Stimulated activated CD4-positive, alpha-beta T cell treated with anti-CD3 and anti-CD28 coated beads, TNF-alpha, amount 100 ng/mL, for 24 hours (primary cell): ENCODE measurements at places on chromosomes 7 and 10.
A peak's percentile ranks its signal among the peaks of the same experiment; 100 is the strongest.

GRCh38 chr10:95567903-95568630 is 6.9 kb upstream of the SORBS1 start:
- DNase-seq = no peak

- no peak for DNase-seq
Measured at GRCh38 chr10:62710182-62710581, 94.3 kb upstream of the ADO start.

DNA sequence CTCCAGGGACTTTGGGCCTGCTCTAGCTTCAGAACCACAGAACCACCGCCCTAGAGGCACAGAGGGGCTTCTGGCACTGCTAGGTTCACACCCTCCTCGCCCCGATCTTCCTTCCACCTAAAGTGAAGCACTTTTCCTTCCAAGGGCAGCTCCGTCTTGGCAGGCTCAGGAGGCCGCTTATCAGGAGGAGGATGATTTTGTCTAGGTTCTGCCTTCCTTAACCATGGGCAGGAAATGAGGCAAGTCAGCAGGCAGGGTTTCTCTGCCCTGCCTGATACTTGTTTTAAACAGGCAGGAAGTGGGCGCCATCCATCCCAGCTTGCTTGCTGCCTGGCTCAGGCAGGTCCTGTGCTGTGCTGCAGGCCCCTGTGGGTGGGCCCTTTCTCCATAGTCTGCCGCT is 8.3 kb upstream of the ATP6V0E2 start:
- DNase-seq = no peak

GRCh38 chr10:45147000-45147399 is 146.3 kb downstream of the ZNF22 start:
- DNase-seq = no peak

- no peak for DNase-seq
Measured at GRCh38 chr7:20403331-20403730, 72.6 kb downstream of the ITGB8 start.

DNA sequence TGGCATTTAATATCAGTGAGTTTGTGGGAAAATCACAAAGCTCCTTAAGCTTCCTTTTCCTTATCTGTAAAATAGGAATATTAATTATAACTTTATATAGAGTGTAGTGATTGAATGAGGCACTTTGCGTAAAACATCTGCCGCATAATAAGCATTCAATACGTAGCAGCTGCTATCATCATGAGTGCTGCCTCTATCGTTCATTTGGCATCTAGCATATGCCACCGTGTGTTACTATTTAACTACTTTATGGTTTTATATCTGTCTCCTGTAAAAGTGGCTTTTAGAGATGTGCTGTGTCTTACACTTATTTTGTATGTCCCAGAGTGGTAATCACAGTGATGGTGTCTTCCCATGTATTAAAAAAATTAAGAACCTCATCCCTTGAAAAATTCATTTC is 729.6 kb downstream of the SORCS3 start:
- no peak for DNase-seq

- no peak for DNase-seq
Measured at GRCh38 chr7:2106924-2107323, 125.8 kb downstream of the MAD1L1 start.

DNA sequence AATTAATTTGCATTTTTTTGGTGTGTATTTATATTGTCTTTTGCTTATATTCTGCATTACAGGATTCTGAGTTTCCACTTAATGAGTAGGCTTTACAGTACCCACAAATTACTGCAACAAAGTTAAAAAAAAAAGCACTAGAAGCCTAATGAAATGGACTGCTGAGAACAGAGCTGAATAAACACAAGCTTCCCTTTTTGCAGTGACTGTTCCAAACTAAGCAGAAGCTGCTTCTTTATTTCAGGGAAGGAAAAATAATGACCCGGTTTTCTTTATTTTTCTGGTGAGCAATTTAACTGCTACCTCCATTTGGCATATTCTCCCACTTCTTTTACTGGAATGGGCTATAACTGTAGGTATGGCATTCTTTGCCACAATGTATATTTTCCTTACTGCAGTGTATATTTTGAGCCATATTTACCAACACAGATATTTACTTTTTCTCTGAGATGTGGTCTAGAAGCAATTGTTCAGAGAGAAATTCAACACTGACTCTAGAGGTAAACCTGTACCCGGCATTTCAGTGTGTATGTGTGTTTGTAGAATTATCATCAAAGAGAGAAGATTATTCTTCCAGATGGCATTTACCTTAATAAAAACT is 56.9 kb downstream of the HDAC9 start:
- DNase-seq = no peak

- no peak for DNase-seq
Measured at GRCh38 chr10:25071227-25071626, 54.8 kb downstream of the THNSL1 start.

DNA sequence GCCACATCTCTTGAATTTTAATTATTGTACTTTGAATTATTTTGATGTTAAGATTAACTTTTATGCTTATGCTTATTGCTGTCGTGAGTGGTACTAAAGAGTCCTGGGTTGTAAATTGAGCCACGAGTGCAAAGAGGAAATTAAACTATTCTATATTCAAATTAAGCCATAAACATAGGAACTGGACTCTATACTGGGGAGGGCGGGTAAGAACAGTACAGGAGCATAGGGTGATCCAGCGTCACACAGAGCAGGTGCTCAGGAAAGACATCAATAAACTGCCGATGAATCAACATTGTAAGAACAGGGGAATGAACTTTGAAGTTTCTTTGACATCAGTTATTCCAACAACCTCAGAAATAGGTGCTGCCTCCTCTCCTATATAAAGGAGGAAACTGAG is 219.6 kb downstream of the CACNB2 start:
- DNase-seq = no peak

- no peak for DNase-seq
Measured at GRCh38 chr7:48094861-48095293, 5.8 kb downstream of the UPP1 start.

DNA sequence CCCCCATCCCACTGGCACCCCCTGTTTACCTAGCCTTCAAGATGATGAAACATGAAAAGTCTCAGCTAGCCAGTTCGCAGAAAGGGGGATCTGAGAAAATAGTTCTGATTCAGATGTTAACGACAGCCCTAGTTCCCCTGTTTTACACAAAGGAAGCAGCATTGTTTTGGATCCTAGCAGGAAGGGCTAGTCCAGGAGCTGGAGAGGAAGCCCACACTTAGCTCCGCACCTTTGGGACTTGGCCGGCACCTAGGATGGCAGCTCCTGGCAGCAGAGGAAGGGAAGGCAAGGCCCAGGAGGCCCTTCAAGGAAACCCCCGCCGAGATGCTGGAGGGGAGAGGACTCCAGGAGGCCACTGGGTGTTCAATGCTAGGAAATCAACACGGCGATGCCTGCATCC is 29.0 kb upstream of the MGMT start:
- no peak for DNase-seq

- no peak for DNase-seq
Measured at GRCh38 chr10:43759216-43759615, 110.5 kb upstream of the ZNF32 start.

DNA sequence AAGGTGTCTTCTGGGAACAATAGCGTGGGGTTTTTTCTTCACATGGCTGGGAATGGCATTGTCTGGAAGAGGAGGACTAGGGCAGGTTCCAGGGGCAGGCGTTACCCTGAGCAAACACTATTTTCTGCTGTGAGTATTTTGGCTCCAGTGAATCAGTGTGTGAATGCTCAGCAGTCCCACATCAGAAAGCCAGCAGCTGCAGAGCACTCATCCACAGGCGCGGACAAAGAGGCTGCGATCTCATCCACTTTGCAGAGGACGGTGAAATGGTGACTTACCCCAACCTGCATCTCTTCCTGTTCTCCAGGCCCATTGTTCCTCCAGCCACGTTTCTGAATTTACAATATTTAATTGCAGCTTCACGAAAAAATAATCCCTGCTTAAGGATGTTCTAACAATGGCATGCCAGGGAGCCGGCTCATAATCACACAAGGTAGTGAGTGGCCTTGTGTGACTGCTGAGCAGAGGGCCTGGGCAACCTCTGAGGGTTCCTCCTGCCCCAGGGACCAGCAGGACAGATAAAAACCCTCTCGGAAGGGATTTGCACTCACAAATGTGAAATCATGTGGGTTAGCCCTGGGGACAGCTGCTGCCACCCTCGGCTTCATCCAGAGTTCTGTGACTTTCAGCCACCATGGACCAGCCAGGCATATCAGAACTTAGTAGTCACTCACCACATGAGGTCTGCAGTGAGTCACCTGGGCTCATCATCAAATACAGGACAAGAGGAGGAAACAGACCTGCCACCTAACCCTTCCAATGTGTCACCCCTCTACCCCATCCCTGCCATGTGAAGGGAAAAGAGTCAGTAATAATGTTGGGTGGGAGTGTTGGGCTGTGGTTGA is 65.0 kb upstream of the EN2 start:
- no peak for DNase-seq

GRCh38 chr7:83643739-83644138 is 5.2 kb downstream of the SEMA3E start:
- no peak for DNase-seq

DNA sequence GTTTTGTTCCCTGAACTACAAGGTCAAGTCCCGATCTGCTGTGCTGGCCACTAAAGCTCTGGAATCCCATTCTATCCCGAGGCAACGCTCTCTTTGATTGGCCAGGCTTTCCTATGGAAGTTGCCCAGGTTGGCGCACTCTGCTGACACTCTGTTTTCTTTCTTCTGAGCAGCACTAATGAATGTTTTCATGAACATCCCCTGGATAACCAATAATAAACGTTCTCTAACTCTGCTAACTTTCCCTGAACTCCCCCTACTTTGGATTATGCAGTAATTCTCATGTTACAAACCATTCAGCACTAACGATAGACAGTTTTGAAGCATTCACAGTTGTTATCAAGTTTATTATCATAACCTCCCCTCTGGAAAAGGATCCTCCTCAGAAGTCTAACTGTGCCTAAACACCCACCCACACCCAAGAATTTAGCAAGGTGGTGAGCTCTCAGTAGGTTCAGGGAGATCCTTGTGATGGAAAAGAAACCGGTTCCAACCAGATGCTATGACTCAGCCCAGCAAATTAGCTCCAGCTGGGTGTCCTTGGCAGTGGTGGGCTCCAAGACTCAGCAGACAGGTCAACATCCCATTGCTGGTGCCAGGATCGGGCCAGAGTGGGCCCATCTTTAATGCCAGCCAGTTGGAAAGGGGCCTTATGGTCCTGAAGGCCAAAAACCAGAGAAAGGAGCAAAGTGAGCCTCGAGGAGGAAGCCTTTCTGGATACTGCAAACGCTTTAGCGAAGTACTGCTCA is 68.4 kb downstream of the CREB3L2 start:
- DNase-seq = no peak

GRCh38 chr7:157585113-157585861 is 248.5 kb downstream of the DNAJB6 start:
- DNase-seq = no peak

GRCh38 chr10:69222157-69223027 is 2.3 kb downstream of the HKDC1 start:
- DNase-seq = peak; percentile 57

- no peak for DNase-seq
Measured at GRCh38 chr7:18440934-18441333, 54.6 kb upstream of the HDAC9 start.

DNA sequence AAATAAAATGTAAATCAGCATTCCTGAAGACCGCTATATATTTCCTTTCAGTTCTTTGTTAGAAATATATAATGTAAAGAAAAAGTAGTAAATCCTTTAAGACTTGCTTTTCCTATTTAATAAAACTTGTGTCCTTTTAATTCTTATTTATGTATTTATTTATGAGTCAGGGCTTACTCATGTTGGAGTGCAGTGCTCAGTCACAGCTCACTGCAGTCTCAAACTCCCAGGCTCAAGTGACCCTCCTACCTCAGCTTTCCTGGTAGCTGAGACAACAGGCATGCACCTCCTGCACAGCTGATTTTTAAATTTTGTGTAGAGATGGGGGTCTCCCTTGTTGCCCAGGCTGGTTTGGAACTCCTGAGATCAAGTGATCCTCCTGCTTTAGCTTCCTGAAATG is 724.5 kb downstream of the ANKRD7 start:
- DNase-seq = no peak

DNA sequence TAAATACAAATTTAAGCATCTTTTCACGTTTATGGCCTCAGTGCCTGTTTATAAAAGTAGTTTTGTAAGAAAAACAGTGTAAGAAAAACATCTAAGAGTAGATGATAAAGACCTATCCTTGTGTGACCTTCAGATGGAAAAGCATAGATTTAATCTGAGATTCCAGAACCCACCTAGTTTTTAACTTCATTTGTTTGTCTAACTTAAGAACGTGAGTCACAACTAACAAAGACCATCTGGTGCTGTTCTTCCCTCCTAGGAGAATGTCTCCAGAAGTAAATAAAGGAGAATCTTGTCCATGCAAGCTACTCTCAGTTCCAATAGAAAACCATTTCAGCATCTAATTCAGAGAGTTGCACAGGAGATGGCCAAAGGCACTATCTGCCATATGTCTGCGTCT is 265.4 kb upstream of the C7orf33 start:
- DNase-seq = no peak

- no peak for DNase-seq
Measured at GRCh38 chr10:97390091-97390490, 11.0 kb downstream of the RRP12 start.

GRCh38 chr7:91299952-91300775 is 35.9 kb downstream of the FZD1 start:
- no peak for DNase-seq

DNA sequence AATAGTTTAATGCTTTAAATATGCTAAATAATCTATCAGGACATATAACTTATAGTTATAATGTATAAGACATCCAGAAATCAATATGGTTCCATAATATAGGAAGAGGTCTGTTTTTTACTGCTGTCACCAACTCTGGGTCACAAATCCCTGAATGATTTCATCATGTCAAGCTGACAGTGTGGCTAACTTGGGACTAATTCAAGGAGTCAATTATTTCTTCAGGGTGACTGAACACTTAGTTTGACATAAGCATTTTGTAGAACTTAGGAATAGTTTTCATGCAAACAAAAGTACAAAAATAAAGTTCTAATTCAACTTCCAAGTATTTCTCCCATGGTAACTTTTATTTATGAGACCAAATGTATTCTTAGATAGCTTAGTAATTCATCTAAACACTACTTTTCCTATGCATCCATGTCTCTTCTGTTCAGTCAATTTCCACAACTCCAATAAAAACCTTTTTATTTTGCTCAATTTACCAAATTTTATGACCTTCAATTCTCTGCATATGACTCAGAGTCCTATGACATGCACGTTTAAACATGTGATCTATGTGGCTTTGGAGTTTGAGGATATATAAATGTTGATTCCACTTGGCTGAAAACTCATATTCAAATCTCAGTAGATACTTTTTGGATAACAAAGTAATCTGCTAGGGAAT is 40.3 kb upstream of the GNAT3 start:
- DNase-seq = no peak

GRCh38 chr7:55050281-55050680 is 31.5 kb downstream of the EGFR start:
- DNase-seq = no peak
